ENCODE measurements at places on chromosomes 12 and 14.

GRCh38 chr12:28780096-28780495, 369.0 kb upstream of the FAR2 start:
- DNase-seq = no peak

DNA sequence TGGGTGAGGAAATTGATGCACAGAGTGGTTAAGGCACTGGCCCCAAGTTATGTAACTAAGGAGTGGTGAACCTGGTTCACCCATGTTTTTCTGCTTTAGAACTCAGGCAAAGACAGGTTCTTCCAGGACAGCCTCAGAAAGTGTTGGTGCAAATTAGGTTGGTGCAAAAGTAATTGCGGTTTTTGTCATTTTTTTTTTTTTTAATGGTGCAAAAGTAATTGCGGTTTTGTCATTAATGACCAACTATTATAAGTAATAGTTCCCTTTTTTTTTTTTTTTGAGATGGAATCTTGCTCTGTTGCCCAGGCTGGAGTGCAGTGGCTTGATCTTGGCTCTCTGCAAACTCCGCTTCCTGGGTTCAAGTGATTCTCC, 5.2 kb upstream of the SSH1 start:
- DNase-seq = no peak

- no peak for DNase-seq
Observed at GRCh38 chr12:68175557-68176061, 16.1 kb upstream of the IFNG start.

DNA sequence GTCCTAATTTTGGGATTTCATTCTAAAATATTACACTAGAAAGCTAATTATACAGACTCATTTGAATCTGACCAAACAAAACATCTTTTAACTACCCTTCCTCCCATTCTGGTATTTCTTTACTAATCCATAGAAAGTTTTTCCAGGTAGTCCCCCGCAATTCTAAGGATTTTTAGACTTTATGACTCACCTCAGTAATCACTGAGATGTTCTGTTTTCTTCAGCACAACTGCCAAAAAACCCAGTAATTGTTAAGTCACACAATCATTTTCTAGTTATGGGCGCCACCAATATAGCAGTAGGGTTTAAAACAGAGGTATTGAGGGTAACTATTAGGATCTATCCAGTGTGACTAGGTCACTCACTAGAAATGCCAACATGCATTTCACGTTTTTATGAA, 1.6 kb upstream of the ARID4A start:
- no peak for DNase-seq

GRCh38 chr12:99455350-99456035, 192.1 kb upstream of the GARIN6 start:
- DNase-seq = peak; percentile 32

- DNase-seq = no peak
Observed at GRCh38 chr12:32252199-32253073, 145.8 kb downstream of the BICD1 start.

- DNase-seq = no peak
Observed at GRCh38 chr14:96821501-96821900, 24.3 kb downstream of the VRK1 start.

GRCh38 chr12:97336900-97337751, 125.5 kb upstream of the RMST start:
- DNase-seq = no peak

DNA sequence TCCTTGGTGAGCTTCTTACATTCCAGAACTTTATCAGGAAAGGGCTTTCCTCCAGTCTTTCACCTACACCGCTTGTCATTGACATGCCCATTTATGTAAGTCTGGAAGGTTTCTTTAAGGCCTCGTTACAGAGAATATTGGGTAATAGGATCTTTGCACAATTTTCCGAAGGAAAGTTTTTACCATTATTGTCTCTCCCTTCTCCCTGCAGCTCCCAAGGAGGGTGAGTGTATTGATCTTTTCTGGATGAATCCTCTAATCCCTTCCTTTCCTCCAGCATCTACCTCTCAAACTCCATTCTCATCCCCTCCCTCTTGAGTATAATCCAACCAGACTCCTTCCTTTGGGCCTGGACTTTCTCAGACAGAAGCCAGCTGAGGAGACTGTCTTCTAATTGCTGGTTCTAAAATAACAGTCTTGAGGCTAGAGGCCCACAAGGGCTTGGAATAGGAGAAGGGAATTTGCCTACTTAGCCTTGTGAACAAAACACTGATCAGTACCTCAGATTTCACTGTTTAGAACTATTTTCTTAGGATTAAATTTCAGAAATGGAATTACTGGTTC, 21.8 kb downstream of the WNK1 start:
- no peak for DNase-seq

DNA sequence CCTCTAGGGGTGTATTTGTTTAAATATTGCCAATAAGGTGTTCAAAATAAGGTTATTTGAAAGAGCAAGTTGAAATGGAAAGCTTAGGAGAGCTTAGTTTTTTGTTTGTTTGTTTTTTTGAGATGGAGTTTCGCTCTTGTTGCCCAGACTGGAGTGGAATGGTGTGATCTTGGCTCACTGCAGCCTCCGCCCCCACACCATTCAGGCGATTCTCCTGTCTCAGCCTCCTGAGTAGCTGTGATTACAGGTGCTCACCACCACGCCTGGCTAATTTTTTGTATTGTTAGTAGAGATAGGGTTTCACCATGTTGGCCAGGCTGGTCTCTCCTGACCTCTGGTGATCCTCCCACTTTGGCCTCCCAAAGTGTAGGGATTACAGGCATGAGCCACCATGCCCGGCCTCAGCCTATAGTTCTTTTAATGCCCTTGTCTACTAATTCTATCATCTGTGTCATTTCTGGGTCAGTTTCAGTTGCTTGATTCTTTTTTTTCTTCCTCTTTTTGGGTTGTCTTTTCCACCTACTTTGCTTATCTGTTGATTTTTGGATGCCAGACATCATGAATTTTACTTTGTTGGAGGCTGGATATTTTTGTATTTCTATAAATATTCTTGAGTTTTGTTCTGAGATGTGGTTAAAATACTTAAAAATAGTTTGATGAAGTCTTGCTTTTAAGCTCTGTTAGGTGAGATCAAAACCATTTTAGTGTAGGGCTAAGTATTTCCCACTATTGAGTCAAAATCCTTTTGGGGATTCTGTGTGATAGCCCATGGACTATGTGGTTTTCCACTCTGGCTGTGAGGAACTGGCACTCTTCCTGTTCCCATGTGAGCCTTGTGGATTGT, 18.7 kb downstream of the RCOR1 start:
- no peak for DNase-seq

- DNase-seq = no peak
Observed at GRCh38 chr14:102900631-102901571, 21.6 kb upstream of the AMN start.

DNA sequence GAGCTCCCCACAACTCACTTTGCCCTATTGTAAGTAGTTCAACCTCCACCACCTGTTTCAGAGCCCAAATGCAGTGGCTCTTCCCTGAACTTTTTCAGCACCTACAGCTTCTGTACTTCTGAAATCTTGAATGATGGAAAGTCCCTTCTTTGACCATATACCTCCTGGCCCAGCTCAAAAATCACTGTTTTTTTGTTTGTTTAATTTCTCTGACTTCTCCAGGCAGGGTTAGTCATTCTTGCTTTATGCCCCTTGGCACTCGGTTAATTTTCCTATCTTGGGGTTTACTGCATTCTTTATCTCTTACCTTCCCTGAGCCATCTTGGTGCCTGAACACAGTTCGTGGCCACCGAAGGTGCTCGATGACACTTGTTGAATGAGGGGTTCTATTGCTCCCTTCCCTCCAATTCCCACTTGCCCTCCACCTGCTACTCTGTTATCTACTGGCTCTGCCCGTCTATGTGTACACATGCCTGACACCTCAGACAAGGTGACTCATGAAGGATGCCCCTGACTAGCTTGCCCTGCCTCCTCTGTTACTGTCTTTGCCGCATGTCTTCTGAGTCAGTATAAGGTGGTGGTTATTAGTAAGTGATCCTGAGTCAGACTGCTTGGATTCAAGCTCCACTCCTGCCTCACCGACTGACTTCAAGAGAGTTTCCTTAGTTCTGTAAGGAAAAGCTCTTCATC, 4.4 kb downstream of the AMHR2 start:
- no peak for DNase-seq

DNA sequence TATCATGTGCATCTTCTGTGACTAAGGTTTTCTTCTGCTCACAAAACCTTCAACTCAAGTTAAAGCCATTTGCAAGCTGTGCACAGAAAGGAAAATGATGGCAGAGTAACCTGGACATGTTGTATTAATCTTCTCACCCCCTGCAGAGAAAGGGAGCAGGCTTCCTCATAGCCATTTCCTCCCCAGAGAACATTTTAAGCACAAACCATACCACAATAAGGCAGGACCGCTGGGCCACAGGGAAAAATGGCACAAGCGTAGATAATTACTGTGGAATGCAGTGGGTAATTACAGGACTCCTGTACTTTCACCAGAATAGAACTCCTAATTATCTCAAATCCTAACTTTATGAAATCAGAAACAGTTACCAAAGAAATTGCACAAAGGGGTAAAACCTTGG, 215.7 kb downstream of the KIF21A start:
- DNase-seq = no peak

DNA sequence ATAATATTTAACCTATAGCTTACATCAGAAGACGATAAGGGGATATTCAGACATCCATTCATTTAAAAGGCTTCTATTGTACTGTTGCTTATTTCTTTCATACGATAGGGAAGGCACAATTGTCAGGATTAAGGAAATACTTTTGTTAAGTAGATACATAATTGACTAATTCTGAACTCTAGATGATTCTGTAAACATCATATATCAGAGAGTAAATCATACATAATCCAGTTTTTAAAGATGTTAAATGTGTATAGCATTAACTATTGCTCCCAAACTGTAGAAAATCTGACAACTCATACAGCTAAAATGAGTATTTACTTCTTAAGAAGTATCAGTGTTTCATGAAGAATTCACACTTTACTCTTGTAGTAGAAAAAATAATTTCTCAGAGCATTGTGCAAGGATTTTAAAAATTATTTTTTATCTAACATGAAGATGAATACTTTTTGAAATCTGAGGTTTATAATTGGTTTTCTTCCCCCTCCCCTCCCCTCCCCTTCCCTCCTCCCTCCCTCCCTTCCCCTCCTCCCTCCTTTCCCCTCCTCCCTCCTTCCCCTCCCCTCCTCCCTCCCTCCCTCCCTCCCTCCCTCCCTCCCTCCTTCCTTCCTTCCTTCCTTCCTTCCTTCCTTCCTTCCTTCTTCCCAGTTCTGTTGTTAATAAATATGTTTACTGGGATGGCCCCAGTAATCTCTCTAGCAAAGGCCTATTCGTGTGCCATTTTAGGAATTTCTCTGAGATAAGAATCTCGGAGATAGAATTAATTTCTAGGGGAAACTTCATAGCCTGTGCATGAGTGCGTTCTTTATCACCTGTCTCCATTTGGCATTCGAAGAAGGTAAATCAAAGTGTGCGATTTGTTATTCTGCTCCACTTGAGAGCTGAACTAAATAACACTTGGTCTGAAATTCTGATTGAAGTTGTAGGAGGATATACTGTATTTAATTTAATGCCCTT, 2.3 kb downstream of the NPAS3 start:
- DNase-seq = no peak

DNA sequence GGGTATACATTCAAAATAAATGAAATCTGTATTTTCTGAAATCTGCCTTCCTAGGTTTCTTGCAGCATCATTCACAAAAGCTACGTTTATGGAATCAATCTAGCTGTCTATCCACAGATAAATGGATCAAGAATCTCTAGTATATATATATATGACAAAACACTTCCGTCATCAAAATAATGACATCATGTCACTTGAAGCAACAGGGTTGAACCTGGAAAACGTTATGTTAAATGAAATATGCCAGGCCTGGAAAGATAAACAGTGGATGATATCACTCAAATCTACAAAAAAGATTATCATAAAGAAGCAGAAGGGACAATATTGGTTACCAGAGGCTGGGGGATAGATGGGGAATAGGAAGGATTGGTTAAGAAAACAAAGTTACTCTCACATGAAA, 28.6 kb downstream of the ASCL4 start:
- no peak for DNase-seq

DNA sequence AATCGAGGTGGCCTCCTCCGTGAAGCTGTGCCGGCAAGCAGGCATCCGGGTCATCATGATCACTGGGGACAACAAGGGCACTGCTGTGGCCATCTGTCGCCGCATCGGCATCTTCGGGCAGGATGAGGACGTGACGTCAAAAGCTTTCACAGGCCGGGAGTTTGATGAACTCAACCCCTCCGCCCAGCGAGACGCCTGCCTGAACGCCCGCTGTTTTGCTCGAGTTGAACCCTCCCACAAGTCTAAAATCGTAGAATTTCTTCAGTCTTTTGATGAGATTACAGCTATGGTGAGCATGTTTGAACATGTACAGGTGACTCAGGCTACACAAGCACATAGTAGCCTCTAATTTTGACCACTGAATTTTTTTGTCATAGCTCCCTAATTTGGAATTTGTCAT, 59.7 kb downstream of the ATP2A2 start:
- no peak for DNase-seq

GRCh38 chr12:27436029-27436428, 10.5 kb upstream of the SMCO2 start:
- no peak for DNase-seq

DNA sequence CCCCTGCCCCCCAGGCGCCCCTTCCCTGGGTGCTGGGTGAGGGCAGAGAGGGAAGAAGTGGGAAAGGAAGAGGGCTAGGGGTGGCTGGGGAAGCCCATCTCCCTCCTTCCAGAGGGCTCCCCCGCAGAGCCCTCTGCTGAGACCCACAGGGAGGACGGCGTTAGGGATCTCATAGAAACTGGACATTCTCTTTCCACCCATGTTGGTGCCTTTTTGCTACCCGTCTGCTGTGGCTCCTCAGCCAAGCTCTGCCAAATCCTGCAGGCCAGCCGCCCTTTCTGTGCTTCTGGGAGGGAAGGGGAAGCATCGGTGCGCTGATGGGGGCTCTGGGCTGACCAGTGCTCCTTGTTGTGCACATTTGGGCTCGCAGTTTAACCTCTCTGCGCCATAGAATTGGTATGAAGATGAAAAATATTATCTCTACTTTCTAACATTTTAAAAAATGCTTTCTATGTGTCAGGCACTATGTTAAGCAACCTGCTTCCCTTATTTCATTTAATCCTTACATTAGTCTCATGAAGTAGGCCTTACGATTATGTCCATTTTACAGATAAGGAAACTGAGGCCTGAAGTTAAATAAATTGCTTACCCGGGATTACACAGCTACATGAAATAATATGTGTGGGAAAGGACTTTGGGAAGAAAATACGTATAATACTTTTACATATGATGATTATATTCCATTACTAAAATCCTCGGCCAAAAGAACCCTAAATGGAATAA, 981 bp downstream of the SLC48A1 start:
- no peak for DNase-seq

- DNase-seq = no peak
Observed at GRCh38 chr14:77579065-77579464, 37.4 kb downstream of the SPTLC2 start.
